Coronary artery (tissue), 2 donors: ENCODE measurements at places on chromosomes 3 and 15.

DNA sequence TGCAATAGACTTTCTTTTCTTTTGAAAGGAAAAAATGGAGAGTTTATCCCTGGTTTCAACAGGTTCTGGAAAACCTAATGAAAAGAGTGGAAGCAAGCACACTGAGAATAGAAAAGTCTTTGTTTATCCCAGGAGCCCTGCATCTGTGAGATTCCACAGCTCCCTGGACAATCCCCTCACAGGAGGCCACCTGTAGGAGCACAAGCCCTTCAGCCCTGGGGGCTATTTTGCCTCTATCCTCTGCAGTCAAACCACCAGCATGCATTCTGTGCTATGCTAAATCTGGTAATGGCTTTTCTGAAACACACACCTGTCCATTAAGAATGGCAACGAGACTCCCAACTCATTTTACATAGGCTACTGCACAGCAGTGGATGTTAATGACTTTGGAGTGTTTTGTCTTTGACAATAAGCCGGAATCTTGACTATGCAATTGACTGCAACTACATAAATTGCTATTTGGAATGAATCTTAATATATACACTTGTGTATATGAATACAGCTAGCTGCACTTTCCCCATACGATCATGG, 369.4 kb downstream of the NR2F2 start:
- DNase-seq = no peak

DNA sequence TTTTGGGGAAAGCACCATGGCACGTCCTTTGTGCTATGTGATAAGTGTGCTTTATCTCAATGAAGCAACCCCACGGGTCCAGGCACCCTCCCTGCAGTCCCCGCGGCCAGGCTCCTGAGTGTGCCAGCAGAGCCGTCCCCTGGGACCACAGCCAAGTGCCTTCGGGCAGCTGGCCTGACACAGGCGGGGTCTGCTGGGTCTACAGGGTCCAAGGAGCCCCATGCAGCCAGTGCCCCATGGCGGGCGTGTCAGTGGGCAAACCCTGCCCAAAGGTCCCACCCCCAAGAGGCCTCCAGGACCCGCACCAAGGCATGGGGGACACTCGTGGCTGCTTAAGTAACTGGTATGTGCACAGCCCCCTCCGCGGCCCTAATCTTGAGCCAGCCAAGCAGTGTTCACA, 35.3 kb downstream of the KLHL25 start:
- no peak for DNase-seq

DNA sequence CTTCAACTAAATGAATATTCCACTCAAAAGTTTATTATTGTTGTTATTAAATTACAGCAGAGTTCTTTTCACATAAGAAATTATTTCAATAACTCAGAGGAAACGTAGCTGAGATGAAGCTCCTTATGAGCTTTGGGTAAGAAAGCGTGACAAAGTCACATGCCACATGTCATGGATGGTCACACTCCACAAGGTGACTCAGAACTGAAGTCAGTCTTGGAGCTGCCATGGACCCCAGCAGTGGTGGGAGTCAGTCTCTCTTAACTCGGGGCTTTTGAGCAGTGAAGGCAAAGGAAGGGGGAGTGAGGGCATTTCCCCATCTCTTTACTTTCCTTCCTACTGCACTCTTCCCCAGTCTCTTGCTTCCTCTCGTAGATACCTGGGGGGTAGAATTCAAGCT, 87.5 kb upstream of the FAM3D start:
- no peak for DNase-seq

DNA sequence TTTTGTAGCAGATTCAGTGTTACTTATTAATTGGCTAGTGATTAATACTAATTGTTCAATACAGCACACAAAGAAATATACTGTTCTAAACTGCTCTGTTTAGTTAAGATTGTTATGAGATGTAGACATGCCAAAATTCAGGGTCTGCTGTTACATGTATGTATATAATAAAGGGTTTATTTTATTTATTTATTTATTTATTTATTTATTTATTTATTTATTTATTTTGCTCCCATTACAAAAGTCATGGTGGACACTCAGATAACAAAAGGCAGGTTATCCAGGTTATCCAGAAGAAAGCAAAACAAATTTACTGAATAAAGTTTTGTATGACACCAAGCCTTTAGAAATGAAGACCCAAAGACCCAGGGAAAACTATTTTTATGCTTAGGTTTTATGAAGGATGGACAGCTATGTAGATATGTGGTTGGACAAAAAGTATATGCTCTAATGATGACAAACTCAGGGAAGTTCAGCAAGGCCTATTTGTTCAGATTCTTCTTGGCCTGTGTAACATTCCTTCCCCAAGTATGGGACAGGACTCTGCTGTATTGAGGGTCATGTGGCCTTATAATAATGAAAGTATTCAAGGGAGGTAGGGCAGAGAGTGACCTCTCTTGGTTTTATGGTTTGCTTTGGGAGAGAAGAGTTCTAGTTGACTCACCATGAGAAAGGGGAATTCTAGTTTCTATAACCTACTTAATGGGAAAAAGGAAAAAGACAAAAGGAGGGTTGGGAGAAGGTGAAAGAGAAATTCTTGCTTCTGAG, 1056.8 kb downstream of the ROBO2 start:
- no peak for DNase-seq

GRCh38 chr3:43696441-43696840, 5.7 kb downstream of the ABHD5 start:
- DNase-seq = no peak

DNA sequence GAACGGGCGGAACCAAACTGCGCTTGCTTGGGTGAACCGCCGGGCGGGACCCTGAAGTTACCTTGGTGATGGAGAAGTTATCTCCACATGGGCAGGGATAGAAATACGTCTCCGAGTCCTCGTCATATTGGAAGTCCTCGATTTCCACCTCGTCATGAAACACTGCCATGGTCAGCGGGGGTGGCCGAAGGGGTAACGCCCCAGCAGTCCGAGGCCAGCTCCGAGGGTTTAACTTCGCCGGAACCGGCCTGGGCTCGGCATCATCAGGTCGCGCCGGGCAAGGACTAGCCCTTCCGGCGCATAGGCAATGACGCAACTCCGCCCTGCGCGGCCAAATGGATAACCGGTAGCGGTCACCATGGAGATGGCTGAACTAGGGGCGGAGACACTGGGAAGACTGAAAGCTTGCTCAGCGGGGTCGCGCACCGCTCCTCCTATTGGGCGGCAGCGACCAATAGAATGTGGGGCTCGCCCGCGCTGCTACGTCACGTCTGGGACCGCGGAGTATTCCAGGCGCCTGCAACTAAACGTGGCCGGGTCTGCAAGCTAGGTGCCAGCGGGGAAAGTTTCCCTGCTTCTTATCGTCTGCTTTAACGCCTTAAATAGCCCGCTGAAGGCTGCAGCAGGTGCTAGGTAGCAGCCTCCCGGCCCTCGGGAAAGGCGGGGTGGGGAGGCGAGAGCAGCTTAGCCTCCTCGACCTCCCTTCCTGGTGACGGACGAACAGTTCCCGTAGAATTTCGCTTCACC, at the start of the genes DPH3 and OXNAD1:
Gene DPH3 (minus strand): TSS at position 236 of the 747 bp plus-strand sequence. CDS start 67 bp downstream, at position 169.
Gene OXNAD1 (plus strand): TSS at position 505 of the 747 bp plus-strand sequence. CDS start 5,741 bp downstream, outside the sequence.
- peak; percentile 100 for DNase-seq

- no peak for DNase-seq
Measured at GRCh38 chr3:197349368-197349767, 51.0 kb upstream of the DLG1 start.

DNA sequence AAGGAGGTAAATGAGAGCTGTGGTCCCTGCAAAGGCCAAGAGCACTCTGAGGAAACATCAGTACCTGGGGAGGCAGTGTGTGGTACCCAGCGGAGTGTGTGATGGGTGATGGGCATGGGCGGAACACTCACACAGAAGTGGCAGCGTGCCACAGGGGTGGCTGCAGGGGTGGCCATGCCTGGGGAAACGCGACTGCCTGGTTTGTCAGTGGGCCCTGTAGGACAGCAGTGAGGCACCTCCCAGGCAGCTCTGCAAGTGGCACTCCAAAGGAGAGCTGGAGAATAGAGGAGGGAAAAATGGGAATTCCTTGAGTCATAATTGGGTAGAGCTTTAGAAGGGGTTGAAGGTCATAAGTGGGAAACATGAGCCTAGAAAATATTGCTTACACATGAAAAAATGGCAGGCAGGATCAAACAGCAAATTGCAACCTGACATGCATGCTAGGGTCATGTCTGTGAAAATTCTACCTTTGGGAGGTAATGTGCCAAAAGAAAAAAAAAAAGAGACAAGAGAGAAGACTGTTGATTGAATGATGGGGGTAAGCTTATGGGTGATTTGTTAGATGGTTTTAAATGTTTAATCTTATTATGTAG, 138.4 kb downstream of the RPLP1 start:
- no peak for DNase-seq

DNA sequence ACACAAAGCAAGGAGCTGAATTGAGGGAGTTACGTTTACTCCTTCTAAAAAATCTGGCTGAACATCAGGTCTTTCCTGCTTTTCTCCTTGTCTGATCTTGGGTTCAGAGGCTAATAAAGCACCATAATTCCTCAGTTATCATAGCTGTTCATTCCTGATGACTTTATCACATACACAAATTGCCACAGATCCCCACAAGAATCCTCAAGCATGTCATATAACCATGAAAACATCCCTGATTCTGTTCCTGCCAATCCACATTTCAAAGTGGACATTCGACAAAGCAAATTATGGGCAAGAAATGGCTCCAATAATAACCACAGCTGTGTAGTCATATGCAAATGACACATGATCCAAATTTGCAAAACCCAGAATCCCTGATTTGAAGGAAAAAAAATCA, 321.3 kb downstream of the MEX3B start:
- DNase-seq = no peak

- peak; percentile 86 for DNase-seq
Measured at GRCh38 chr3:126356373-126357264, 589 bp downstream of the KLF15 start.

- no peak for DNase-seq
Measured at GRCh38 chr3:182597621-182598041, 195.7 kb upstream of the ATP11B start.

GRCh38 chr3:58129041-58129770, 81.6 kb downstream of the DNASE1L3 start:
- no peak for DNase-seq

DNA sequence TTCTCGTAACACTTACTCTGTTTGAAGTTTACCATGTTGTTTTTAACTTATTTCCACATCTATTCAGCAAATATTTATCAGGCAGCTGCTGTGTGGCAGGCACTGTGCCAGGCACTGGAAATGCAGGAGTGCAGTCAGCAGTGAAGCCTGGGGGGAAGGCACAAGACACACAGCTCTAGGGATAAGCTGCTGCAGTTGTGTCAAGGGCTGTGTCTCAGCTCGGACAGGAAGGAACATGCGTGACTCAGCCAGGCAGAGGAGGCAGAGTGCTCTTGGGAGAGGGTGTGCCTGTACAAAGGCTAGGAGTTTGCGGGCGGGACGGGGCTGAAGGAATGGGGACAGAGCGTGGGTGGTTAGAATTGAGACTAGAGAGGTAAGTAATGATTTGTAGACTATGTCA, 24.7 kb downstream of the LYSMD4 start:
- peak; percentile 86 for DNase-seq

GRCh38 chr3:174398761-174399160, 460.4 kb upstream of the NAALADL2 start:
- DNase-seq = no peak

DNA sequence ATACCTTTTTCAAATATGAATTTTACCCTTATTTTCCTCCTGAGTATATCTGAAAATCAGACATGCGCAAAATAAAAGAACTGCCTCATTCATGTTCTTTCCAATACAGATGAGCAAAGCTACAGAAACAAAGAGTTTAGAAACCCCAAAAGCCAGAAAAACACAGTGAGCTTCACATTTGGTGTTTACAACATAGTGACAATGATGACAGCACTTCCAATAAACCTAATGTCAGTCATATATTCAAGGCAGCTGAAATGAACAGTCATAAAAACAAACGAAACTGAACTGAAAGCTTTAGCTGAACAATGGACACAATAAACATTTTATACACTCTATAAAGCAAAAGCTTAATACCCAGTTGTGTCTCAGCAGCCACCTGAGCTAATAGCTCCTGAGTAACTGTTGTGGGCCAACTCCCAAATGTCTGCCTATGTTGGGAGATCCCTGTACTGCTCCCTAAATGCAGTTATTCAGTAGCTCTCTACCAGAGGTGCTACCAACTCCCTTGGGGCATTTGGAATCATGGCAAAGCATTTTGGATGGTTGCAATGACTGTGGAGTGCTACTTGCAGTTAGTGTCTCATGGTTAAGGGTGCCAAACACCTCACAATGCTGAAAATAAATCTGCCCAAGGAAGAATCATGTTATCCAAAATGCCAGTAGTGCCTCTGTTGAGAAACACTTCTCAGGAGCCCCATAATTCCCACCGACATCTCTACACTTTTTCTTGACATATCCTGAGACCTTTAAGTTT, 131.5 kb downstream of the TGFBR2 start:
- DNase-seq = no peak

DNA sequence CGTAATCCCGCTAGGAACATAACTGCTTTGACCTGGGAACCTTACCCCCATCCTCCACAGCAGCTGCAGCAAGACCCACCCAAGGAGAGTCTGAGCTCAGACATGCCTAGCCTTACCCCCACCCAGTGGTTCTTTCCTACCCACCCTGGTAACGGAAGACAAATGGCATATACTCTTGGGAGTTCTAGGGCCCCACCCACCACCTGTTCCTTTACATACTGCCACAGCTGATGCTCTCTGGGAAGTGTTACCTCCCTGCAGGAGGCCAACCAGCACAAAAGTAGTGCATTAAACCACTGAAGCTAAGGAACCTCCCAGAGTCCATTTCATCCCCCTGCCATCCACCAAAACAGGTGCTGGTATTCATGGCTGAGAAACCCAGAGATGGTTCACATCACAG, 50.6 kb upstream of the AZI2 start:
- DNase-seq = no peak

DNA sequence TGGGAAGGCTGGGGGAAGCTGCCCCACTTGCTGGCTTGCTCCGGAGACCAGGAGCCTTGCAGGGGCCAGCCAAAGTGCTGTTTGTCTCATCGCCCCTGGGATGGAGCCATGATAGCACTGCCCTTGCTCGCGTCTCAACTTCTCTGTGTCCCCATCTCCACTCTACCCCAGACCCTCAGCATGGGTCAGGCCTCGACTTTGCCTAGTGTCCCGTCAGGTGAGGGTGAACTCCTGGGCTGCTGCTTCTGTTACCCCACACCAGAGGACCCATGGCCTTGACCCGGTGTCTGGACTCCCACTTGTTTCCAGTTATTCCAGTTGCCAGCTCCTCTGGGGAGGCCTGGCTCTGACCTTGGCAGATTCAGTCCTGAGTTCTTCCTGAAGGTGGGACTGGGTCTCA, 36.5 kb upstream of the DUSP7 start:
- DNase-seq = no peak

DNA sequence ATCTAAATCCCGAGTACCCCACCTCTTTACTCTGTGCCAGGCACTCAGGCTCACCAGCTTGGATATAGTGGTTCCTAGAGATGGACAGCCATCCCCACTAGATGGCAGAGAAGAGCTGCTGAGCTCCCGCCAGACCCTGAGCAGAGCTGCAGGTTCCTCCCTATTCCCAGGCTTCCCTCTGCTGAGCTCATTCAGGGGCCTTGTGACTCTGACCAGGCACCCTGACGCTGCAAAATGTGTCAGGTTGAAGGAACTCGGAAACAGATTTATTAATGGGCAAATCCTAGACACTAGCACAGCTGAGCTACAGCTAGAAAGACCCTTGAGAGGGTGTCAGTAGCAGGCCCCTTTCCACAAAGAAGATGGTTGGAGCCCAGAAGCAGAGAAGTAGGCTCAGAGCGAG, 38.2 kb upstream of the RHO start:
- DNase-seq = peak; percentile 91
